ENCODE measurements at places on chromosomes 4 and X.

DNA sequence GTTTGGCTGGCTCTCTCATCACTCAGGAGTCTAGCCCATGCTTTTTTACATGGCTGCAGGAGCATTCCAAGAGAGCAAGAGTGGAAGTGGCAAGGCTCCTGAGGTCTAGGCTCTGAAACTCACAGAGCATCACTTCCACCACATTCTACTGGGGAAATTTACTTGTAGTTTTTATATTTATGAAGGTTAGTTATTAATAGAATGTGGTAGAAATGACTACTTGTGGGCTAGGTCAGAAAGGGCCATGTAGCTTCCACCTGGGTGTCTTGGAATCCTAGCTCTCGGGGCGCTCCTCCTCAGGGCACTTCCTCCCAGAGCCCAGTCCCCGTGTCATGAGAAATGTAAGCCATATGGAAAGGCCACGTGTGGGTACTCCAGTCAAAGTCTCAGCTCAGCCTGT lies 127.0 kb upstream of the CASK start:
- no peak for DNase-seq

GRCh38 chrX:2389324-2389723 lies 111.5 kb downstream of the DHRSX start:
- no peak for DNase-seq

DNA sequence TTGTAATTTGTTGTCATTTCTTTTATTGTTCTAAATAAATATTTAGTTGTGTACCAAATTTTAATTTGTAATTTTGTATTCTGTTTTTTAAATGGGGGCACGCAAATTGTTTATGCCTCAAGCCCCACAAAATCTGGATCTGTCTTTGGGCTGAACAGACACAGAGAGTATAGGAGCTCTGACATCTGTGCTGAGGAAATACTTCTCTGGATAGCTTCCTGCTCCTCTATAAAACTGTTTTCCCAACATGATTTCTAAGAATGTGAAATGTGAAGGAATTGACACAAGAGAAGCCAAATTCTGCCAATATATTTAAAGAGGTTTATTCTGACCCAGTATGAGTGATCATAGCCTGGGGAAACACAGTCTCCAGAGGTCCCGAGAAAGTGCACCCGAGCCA lies 93.0 kb downstream of the IL13RA2 start:
- no peak for DNase-seq

GRCh38 chr4:139866276-139866962 lies 200.8 kb downstream of the MGST2 start:
- no peak for DNase-seq
